ENCODE measurements at places on chromosomes 13 and 19.

GRCh38 chr19:15702534-15702930 is 25.3 kb upstream of the OR10H2 start:
- no peak for DNase-seq

GRCh38 chr13:22049384-22049783 is 378.5 kb downstream of the FGF9 start:
- DNase-seq, result no peak

- no peak for DNase-seq
Observed at GRCh38 chr19:1511318-1512317, 1.2 kb downstream of the ADAMTSL5 start.

GRCh38 chr19:56973713-56974555 is 133.4 kb upstream of the PEG3 start:
- DNase-seq, result no peak

DNA sequence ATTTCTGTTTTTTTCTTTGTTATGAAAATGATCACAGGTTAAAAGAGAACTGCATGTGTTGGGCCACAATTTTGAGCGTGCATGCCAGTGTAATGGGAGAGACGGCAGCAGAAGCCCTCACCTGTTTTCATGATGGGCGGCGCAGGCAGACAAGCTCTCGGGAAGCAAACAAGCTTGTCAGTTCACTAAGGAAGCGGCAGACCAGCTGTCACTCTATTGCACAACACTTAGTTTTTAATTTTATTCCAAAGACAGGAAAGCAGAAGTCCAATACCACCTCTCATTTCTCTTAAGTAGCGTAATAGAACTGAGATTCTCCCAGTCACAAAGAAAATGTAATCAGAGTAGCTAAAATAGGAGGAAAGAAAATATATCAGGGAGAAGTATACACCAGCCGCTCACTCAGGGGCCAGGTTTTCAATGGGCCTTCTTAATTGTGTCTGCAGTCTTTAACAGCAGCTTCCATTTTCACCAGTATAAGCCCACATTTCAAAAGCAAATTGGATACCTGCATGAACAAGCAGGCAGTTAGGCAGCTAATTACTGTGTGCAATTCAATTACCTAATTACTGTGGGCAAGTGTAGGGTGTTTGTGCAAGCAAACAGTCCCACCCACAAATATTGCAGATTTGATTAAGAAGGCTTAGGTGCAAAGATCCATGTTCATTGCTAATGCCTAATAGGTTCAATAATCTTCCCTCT is 711.4 kb downstream of the DIAPH3 start:
- DNase-seq, result no peak

GRCh38 chr13:21530656-21531055 is 71.6 kb upstream of the ZDHHC20 start:
- DNase-seq, result no peak

DNA sequence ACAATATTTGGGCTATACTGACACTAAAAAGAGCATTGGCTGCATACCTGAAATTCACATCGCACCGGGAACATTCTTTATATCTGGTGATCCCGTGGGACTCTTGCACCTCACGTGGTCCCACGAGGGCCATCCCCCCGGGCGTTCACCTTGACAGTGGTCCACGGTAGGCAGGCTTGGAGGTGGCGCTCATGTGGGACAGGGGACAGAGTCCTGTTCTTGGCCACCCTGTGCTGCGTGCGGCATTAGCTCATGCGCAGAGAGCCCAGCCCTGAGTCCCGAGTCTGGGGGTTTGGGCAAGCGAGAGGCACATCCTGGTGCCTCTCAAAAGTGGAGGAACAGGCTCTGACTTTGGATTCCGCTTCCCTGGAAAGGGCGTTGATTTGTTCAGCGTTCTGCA is 7.5 kb downstream of the GAMT start:
- no peak for DNase-seq
